ENCODE measurements at places on chromosomes 7 and 10. TPM values are rescaled to one million over a fixed set of nuclear protein-coding genes. Genes with fewer than 3 reads are reported as not detected.

Gene HIBADH
- 74.3 TPM for total RNA-seq

Gene TAS2R40
- not detected for total RNA-seq

Gene CPA5
- total RNA-seq, result not detected

Gene GPER1
- 0.30 TPM for total RNA-seq

Gene FAM25G
- total RNA-seq, result not detected

Gene WNT8B
- total RNA-seq, result 0.11 TPM

All from A375 (cell line).